ENCODE measurements at places on chromosomes 13 and 19.

- no peak for DNase-seq
Observed at GRCh38 chr13:74816737-74817136, 665.2 kb downstream of the TBC1D4 start.

DNA sequence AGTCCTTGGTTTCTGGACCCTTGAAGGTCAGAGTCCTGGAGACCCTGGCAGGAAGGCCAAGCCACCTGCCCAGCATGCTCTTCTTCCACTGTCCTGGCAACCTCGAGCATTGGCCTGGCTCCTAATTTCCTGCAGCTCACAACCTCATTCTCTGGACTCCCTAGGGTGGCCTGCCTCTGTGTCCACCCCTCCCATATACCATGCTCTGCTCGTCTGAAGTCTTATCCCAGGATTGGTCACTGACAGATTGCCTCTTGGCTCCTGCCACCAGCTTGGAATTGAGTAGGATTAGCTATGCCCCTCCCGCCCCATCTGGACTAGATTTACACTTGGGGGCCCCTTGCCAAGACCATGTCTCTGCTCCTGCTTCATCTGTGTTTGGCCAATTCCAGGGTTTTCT, 17.1 kb upstream of the WASF3 start:
- DNase-seq: peak; percentile 57

GRCh38 chr13:46183018-46183946, 1.3 kb upstream of the LCP1 start:
- no peak for DNase-seq

- DNase-seq: no peak
Observed at GRCh38 chr19:38658462-38659306, 11.2 kb downstream of the ACTN4 start.

GRCh38 chr19:42281146-42281826, 12.2 kb downstream of the CIC start:
- DNase-seq: no peak

DNA sequence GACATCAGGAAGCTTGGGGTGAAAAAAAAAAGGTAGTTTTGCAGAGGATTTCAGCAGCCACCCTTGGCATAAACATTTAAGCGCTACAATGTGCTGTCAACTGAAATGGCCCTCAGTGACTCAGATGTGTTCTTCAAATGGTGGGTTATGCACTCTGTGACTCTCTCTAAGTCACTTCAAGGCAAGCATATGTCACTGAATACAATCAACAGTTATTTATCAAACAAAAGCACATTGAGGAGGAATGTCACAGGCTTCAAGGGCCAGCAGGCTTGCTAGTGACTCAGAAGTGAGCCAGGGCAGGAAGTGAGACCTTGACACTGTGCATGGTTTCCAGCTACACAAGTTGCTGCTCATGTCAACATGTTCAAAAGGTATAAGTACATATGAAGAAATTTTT, 523.7 kb upstream of the HTR2A start:
- no peak for DNase-seq

GRCh38 chr13:112603641-112604225, 15.8 kb upstream of the TUBGCP3 start:
- no peak for DNase-seq

GRCh38 chr13:37736045-37736444, 133.5 kb downstream of the TRPC4 start:
- DNase-seq: no peak

DNA sequence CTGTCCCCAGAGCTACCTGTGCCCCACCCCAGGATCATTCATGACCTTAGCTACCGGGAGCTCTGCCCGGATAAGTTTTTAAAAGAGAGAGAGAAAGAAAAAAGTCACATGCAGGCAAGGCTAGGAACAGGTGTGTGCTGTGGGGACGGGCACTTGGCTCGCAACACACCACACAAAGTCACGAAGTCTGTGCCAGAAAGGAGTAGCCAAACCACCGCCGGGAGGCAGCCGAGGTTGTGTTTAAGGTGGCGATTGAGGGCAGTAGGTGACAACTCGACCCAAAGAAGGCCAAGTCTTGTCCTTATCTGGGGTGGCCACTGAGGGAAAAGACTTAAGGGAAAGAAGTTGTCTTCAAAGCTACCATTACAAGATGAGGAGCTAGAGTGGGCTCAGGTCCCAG, 4.6 kb upstream of the TSHZ3 start:
- DNase-seq: no peak

DNA sequence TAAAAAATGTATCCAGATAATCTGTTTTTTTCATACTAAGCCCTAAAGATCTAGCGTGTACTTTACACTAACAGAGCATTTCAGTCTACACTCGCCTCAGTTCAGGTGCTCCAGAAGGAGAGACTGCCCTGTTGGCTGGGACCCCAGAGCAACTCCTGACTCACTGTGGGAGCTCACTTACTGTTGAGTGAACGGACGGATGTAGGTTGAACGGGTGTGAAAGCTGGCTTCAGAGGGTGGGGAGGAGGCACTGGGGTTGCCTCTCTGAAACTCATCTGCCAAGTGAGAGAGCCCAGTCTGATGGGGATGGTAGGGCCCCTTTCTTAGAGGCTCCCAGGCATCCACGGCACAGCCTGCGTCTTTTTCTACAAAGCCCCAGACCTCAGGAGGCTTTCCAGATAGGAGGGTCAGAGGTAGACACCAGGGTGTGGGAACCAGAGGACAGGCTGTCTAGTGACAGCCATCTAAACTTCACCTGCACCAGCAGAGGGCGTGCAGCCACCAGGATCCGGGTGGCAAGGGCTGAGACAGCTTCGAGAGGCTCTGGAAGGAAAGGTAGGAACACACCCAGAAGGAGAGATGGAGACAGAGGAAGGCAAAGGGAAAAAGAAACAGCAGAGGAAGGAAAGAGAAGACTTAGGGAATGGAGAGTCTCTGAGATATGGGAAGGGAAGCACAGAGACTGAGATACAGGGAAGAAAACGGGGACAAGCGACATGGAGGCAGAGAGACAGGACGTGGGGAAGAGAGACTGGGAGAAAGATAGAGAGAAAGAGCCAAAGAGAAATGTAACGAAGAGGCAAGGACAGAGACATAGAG, 3.7 kb downstream of the KASH5 start:
- DNase-seq: peak; percentile 42

- DNase-seq: no peak
Observed at GRCh38 chr13:98922306-98922705, 55.6 kb downstream of the DOCK9 start.

- no peak for DNase-seq
Observed at GRCh38 chr13:97194479-97194878, 27.7 kb upstream of the MBNL2 start.

GRCh38 chr13:41457589-41458186, 338 bp downstream of the RGCC start:
- no peak for DNase-seq

- DNase-seq: peak; percentile 32
Observed at GRCh38 chr19:23415561-23416191, 20.4 kb upstream of the ZNF91 start.

- DNase-seq: no peak
Observed at GRCh38 chr13:92017737-92018136, 619.3 kb downstream of the GPC5 start.

GRCh38 chr19:42246922-42247639, 4.7 kb upstream of the GSK3A start:
- no peak for DNase-seq

DNA sequence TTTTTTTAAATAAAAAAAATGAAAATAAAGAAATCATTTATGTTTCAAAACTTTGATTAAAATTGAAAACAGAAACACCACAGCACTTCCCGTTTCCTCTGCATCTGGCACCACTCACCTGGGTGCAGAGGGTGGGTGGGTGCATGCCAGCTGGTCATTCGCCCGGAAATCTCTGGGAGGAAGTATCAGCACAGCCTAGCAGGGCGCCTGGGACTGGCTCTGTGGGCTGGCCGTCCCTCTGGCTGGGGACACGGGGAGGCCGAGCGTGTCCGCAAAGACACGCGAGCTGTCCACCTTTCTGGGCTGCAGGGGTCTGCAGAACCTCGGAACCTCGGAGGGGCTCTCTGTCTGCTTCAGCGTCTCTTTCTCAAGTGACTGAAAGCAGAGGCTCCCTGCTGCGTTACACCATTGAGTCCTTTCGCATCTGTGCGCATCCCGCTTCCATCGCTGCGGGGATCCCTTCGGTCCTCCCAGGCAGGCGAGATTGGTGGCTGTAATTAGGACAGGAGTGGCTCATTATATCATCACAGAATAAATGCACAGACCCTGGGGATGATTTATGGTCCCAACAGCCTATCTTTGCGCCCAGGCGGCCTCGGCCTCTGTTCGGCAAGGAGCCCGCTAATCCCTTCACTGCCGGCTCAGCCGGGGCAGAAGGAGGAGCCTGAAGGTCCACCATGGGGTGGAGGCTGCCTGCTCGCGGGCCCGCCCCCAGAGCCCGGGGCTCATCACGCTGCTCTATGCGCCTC, 17.2 kb downstream of the CRTC1 start:
- no peak for DNase-seq

DNA sequence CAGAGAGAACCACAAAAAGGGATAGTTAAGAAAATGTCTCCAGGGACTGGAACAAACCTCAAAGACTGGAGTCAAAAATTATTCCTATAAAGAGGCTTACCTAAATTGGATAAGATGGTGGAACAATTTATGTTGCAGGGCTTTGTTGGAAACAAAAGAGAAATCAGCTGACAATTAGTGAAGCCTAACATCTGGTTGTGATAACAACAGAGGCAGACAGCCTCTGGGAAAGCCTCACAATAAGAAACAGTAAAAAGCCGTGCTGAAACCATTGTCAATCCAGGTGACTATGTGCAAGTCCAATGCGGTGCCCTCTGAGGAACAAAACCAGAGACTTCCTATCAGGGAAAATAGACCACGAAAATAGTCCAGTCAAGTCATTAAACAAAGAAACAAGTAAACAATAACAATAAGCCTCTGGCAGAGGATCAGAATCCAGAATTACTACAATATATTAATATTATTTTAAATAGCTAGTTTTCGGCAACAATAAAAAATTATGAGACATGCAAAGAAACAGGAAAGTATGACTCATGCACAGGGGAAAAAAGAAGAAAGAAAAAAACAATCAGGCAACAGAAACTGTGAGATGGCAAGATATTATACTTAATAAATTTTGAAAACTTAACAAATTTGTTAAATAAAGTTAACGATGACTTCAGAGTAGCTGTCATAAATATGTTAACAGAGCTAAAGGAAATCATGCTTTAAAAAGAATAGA, 99.7 kb upstream of the RXFP2 start:
- DNase-seq: no peak

DNA sequence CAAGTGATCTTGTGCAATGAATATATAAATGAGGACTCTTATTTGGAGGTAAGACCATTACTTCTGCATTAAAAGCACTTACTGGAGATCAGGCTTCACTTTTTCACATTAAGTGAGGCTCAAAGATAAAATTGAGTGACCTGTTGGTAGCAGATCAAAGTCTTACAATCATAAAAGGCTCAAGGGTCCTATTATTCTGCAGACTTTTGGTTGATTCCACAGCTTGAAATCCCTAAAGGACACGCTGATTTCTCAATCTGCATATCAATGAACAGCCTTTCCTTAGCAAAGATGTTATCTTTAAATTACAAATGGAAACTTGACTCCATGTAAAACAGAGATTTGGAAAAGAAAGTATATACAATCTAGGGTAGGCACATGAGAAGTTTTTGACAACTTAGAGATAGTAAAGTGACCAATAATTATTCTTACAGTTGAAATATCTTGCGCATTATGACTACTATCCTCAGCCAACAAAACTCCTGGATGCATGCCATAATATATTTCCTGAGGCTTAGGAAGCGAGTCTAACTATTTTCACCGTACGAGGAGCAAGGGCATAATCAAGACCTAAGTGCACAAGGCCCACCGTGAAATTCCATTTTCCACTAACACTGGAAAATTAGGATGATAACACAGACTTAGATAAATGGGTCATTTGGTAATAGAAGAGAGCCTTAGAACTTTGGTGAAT, 640.7 kb downstream of the LIG4 start:
- no peak for DNase-seq

DNA sequence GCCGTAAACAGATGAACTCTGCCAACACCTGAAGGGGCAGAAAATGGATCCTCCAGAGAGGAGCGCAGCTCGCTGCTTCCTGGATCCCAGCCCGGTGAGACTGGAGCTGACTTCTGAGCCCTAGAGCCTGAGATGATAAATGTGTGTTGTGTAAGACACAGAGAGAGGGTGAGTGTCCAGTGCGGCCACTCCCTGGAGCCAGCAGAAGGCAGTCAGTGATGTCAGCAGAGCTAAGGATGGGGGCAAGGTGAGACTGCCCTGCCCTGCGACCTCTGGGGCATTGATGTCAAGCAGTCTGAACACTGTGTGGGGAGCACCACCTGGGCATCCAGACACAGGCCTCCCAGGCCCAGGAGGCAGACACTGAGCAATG, 9.7 kb upstream of the SLC35E1 start:
- no peak for DNase-seq

DNA sequence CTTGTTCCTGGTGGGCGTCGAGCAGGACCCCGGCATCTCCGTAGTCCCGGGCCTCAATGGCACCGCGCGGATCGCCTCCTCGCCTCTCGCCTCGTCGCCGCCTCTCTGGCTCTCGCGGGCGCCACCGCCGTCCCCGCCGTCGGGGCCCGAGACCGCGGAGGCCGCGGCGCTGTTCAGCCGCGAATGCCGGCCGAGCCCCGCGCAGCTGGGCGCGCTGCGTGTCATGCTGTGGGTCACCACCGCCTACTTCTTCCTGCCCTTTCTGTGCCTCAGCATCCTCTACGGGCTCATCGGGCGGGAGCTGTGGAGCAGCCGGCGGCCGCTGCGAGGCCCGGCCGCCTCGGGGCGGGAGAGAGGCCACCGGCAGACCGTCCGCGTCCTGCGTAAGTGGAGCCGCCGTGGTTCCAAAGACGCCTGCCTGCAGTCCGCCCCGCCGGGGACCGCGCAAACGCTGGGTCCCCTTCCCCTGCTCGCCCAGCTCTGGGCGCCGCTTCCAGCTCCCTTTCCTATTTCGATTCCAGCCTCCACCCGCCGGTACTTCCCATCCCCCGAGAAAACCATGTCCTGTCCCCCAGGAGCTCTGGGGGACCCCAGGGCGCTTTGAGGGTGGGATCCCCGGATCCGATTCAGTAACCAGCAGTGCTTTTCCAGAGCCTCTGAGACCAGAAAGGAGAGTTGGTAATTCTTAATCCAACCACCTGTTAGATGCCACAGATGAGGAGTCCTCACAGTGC, 885 bp downstream of the MLNR start:
- no peak for DNase-seq

DNA sequence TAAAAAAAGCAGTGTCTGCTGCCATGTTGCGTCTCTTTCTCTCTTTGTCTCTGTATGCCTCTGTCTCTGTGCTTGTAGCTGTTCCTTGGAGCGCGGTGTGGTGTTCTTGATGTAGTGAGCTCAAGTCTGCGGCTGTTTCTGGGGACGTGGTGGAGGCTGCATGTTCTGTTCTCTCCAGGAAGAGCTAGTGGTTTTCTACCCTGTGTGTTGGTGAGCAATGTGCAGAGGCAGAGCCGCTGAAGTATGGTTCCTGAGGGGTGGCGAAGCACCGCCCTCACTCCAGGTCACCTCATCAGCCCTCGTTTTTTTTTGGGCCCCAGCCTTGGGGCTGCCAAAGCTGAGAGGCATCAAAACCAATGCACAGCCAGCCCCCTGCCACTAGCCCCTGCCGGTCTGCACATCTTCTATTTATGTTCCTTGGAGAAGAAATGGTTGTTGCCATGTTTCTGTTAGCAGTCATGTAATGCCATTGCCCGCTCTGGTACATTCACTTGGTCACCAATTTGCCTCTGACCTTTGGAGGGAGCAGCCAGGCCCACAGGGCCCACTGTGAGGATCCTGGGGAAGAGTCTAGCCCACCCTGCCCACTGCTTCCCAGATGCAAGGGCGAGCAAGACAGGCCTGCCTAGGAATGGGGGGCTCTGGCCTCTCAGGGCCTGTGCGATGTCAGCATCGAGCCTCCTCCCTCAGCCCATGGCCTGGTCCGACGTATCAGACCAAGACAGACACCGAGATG, 7.2 kb downstream of the HNRNPL start:
- DNase-seq: no peak

Data from cerebellar nuclear complex (tissue), 1 donor.